Activated CD4-positive, CD25-positive, alpha-beta regulatory T cell (primary cell): ENCODE measurements at places on chromosomes 5 and 9.

- no peak for DNase-seq
These were observed 76.5 kb upstream of the OLFM1 start for GRCh38 chr9:135010921-135011320.

- no peak for DNase-seq
These were observed 16.3 kb downstream of the CARD19 start for GRCh38 chr9:93112116-93112863.

GRCh38 chr5:121288781-121289180 lies 562.9 kb upstream of the FTMT start:
- no peak for DNase-seq

GRCh38 chr5:67371924-67372323 lies 175.3 kb upstream of the CD180 start:
- no peak for DNase-seq

DNA sequence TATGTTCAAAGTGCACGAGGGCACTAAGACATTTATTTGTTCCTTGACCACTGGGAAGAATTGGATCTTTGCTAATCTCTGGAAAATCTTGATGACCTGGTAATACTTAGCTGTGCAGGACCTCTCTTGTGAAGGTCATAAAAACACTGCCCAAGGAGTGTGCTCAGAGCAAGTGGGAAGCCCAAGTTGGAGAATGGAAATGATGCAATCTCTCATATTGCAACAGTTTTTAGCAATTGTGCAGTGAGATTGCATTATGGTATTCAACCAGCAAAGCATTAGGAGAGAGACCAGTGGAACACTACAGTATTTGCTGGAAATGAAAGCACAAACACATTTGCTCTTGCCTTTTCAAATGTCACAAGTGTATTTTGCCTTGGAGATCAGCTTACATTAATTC lies 34.5 kb downstream of the TXNDC8 start:
- no peak for DNase-seq

DNA sequence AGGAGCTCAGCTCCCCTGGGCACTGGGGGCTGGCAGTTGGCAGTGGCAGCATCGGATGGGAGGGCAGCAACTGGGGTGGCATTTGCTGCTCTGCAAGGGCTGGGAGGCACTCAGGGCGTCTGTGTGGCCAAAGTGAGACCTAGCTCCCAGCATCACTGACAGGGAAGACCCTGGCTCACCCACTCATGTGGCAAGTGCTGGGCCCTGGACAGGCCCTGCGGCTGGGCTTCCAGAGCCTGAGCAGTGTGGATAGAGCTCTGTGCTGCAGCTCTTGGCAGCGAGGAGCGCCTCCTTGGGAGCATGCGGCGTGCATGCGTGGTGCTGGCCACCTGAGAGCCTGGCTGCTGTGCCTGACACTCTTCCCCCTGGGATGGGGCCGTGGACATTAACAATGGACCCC lies 10.2 kb downstream of the CEP72 start:
- no peak for DNase-seq

DNA sequence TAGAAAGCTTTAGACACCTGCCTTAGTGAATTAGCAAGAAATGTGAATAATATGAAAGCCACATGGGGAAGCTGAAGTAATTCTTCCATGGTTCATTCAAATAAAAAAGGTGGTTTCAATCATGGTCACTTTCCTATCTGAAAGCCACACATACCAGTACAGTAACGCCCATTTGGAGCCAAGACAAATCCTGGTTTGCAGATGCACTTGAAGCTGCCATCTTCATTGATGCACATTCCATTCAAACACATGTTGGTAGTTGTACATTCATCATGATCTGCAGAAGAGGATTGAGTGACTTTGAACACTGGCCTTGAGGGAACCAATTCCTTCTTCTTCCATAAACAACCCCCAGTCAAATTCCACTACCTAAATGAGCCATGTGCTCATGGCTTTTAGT lies 161.5 kb downstream of the FBN2 start:
- DNase-seq: no peak

GRCh38 chr9:137575716-137576411 lies 2.9 kb downstream of the DPH7 start:
- no peak for DNase-seq

GRCh38 chr5:119458911-119459632 lies 6.8 kb downstream of the HSD17B4 start:
- DNase-seq: no peak

DNA sequence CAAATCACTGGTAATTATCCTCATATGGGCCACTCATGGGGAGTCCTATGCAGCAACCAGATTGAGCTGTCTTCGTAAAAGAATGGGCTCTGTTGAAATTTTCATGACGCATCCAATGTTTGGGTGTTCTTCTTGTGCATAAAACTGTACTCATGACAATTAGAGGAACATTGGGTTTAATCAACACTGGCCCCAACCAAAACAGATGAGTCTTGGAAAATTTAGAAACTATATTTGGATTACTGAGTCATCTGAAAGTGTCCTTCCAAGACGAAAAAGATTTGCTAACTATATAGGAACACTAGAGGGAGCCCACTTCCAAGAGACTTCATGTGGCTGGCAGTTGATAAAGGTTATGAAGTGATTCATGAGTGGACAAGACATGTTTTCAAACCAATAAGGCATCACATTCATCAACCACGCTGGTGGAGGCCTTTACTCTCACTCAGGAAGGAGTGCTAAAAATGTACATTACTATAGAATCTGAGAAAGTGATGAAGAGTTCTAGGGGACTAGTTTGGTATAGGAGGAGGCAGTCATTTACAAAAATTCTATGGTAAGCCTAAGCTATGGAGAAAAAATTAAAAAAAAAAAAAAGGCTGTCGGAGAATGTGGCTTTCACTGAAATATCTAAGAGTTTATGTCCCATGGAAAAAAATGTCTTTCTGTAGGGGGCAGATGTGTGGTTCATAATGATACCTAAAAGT lies 313.5 kb downstream of the PRDM9 start:
- no peak for DNase-seq

- no peak for DNase-seq
These were observed 596 bp upstream of the CDC37L1 start for GRCh38 chr9:4678679-4679267.

DNA sequence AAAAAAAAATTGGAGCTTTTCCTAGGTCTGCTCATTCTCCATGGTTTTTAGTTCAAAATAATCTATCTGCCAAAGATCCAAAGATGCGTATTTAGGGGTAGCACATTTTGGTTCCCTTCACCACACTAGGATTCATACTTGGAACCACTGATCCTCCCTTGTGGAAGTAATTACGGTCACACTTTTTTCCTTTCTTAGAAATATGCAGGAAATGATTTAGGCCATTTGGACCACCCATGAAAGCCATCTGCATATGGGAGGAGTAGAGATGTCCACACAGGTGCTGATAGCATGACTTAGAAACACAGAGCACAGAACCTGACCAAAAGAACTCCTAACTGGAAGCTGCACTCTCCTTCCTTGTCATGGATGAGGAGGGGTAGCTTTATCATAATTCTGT lies 105.9 kb upstream of the RAI14 start:
- no peak for DNase-seq
